SW 1271 (cell line): ENCODE measurements at places on chromosomes 2 and 18.

DNA sequence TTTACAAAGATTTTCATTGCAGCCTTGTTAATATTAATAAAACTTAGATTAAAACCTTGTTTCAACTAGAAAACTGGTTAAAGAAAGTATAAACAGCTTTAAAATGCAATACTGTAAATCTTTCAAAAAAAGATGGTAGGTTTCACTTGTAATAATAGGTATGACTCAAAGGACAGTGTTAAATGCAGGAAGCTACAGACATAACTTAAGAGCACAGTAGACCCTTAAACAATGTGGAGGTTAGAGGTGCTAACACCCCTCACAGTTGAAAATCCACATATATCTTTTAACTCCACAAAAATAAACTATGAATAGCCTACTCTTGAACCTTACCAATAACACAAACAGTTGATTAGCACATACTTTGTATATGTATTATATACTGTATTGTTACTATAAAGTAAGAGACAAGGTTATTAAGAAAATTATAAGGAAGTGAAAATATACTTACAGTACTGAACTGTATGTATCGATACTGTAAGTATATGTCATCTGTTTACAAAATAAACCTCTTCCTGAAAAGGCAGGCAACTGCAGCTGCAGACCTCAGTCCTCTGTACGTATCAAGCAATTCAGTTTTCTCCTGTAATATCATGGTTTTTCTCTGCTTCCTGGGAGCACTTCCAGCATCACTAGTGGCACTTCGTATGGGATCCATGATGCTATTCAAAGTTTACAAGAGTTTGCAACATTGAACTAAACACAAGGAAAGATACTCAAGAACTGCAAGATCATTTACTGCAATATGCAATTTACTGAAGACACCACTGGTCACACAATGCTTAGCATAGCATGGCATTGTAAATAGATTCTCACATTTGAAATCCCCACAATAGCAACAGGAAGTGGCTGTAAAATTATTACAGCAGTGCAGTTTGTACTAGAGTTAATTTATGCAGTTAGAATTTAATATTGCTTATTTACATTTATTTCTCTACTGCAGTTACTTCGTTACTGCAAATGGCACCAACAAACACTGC lies 610.5 kb upstream of the LRRTM4 start:
- DNase-seq = no peak

GRCh38 chr2:109450574-109451273 lies 163.0 kb downstream of the SEPTIN10 start:
- no peak for DNase-seq

DNA sequence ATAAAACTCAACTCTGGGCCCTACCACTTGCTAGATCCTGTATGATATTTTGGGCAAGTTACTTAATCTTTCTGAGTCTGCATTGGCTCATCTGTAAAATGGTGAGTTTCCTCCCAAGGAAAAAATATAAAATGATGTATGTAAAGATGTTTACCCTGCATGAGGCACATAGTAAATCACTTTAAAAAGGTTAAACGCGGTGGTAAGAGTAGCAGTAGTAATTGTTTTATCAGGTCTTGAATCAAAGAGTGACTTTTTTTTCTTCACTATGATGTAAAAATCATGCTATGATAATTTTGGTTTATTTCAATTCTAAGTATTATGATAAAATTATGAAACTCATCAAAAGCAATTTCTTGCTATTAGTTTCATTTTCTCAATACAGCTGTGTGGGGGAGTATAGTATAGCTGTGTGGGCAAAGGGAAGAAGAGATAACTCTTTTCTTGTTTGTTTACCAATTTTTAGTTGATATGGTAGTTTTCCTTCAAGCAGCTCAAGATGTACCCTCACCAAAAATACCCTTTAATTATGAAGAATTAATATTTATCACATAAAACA lies 10.7 kb downstream of the ARHGAP15 start:
- DNase-seq = no peak

DNA sequence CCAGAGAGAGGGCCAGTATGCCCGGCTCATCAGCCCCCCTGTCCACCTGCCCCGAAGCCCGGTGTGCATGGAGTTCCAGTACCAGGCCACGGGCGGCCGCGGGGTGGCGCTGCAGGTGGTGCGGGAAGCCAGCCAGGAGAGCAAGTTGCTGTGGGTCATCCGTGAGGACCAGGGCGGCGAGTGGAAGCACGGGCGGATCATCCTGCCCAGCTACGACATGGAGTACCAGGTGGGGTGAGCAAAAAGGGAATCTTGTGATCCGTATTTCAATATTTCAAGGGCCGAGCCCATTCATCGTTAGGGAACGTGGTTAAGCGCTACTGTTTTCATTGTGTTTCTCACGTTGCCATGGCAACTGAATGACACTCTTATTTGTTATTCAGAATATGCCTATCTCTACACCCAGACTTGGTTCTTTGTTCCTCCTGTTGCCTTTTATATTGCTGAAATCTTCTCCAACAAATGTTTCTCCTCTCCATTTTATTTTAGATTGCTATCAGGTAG lies 81.5 kb downstream of the NRP2 start:
- peak; percentile 6 for DNase-seq
